Hepatocyte (in vitro differentiated cells): ENCODE measurements at places on chromosomes 13 and 19. TPM values are rescaled to one million over a fixed set of nuclear protein-coding genes. Genes with fewer than 3 reads are reported as not detected.

The CELF5 gene
- total RNA-seq = 0.03 TPM in 1 of 2 replicates, not detected in the other

The IGSF23 gene
- total RNA-seq = 2.1 TPM in 2 replicates

The RFPL4A gene
- total RNA-seq = not detected in 2 replicates

The SPTBN4 gene
- total RNA-seq = 0.28 and 0.67 TPM in 2 replicates

The LMTK3 gene
- total RNA-seq = 2.1 and 3.7 TPM in 2 replicates

The NTN5 gene
- total RNA-seq = 0.08 TPM in 1 of 2 replicates, not detected in the other

The PSG1 gene
- 0.07 TPM in 1 of 2 replicates, not detected in the other for total RNA-seq

The DAND5 gene
- total RNA-seq = 0.17 TPM in 1 of 2 replicates, not detected in the other

The ZNF547 gene
- 1.6 and 5.2 TPM in 2 replicates for total RNA-seq

The KIR2DL1 gene
- total RNA-seq = not detected in 2 replicates
